ENCODE measurements at places on chromosomes 4 and X.

GRCh38 chrX:110414273-110414672 lies 55.6 kb downstream of the RTL9 start:
- no peak for DNase-seq

DNA sequence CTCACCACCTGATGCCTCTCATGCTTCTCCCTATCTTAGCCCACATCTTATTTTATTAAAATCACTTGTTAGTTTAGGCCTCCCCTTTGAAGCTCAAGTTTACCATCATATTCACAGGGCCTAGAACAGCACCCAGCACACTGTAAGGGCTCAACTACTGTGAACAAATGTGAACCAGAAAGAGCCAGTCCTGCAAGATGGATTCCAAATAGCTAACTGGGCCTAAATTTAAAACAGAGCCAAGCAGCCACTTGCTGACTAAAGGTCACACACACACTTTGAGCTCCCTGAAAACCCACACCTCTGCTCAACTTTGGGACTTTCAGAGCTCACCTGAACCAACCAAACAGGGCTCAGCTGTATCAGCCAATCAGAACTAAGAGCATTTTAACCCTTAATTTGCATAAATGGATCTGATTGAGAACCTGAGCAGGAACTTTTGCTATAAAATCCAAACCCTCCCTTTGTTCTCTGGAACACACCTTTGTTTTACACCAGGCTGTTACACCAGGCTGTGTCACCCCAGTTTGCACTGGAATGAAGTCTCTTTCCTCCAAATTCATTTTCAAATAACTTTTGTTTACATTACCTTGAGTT lies 62.1 kb upstream of the EXOC1L start:
- no peak for DNase-seq

DNA sequence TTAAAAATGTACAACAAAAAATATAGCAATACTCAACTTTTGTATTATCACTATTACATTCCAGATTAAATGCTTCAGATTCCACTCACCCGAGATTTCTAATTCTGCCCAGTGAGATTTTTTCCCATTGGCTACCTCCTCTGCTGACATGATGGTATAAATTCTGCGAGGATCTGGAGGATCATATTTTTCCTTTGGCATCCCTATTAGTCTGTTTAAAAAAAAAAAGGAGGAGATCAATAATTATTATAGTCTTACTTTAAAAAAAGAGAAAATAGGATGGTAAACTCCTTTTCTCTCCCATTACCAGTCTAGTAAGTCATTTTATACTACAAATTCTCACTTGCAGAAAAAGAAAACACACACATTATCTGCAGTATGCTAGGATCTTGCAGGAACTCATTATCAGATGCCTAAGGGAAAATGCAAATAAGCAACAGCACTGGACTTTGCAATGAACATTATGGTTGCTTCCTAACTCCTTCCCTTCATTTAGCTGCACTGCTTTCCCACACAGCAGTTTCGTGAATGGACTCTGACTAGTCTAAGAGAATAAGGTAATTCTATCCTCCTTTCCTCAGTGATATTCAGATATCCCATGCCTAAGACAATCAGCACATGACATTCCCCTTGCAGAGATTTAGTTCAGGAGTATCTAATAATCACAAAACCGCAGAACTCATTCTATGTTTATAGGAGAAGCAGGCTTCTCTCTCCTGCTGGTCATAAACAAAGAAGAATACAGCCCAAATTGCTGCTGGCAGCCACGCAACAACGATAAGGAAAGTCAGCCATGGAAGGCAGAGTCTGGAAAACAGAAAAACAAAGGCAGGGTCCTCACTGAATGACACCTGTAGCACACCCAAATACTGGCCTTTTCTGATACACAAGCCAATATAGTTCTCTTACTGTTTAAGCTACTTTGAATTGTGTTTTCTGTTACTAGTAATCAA lies 42.7 kb downstream of the CNOT6L start:
- DNase-seq, result no peak

DNA sequence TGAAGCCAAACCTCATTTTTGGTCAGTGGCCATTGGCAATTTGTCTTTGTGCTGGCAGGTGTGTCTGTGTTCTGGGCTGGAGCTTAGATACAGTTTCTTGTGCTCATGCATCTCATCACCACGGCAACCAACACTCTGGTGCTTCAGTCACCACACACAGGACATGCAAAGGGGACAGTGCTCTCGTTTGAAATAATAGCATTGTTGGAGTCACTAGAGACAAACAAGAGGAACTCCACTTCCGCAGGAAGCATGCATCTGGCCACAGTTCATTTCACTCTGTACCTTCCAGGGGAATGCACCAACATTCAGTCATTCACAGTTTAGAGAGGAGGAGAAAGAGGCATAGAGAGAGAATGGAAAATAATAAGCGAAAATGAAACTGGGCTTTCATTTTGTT lies 267.4 kb downstream of the ANK2 start:
- DNase-seq, result no peak

GRCh38 chrX:103396186-103396585 lies 19.8 kb downstream of the BEX3 start:
- DNase-seq, result no peak

DNA sequence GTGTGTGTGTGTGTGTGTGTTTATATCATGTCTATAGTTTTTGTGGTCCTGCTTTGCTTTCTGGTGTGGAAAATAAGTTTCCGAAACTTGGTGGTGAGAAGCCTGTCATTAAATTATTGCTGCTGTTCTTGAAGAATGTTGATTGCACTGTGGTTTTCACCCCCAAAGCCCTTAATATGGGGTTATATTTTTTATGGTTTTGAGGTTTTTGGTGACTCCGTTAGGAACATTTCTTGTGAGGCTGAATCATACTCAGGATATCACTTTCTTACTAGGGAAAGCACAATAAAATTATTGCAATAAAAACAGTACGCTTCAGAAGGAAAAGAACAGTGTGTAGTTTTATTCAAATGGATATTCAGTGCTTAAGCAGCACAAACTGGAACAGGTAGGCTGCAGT lies 539.1 kb upstream of the MAGEB18 start:
- no peak for DNase-seq

DNA sequence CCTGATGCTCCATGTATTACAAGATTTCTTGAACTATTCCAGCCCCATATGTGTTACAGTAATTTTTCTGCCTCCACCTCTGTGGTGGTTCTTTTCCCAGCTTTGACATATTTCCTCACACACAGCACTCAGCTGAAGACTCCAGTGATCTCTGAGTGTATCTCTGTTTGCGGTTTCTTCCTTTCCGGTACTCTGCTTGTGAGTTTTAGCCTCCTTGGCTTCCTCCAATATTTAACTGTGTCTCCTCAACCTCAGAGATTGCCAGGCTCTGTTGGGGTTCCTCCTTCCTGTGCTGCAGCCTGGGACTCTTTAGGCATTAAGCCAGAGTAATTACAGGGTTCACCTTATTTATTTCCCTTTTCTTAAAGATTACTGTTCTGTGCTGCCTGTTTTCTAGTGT lies 73.2 kb downstream of the NFKB1 start:
- DNase-seq, result no peak

- no peak for DNase-seq
Measured at GRCh38 chrX:149473966-149474365, 31.1 kb downstream of the IDS start.

DNA sequence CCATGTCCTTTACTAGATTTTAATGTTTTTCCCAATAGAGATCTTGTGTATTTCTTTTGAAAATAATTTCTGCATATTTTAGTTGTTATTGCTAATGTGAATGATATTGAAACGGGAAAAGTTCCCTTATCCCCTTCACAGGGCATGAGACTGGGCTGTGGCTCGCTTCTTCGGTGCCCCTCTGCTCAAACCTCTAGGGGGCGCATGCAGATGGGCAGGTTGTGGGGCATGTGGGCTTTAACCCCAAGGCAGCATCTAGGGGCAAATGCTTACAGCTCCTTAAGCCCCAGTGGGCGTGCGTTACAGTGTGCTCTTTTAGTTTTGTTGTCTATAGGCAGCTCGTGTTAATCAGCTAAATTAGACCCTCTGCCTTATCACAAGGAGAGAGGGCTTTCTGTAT lies 194.7 kb downstream of the OPHN1 start:
- DNase-seq, result no peak

GRCh38 chr4:34469516-34469915 lies 1774.8 kb downstream of the ARAP2 start:
- no peak for DNase-seq

Data from activated naive CD8-positive, alpha-beta T cell treated with anti-CD3 and anti-CD28 coated beads, Interleukin-2, amount 50 U/mL, for 16 hours (primary cell).